ENCODE measurements at places on chromosomes 13 and 19.

- DNase-seq, result no peak
Observed at GRCh38 chr19:35399231-35399630, 28.4 kb downstream of the GPR42 start.

DNA sequence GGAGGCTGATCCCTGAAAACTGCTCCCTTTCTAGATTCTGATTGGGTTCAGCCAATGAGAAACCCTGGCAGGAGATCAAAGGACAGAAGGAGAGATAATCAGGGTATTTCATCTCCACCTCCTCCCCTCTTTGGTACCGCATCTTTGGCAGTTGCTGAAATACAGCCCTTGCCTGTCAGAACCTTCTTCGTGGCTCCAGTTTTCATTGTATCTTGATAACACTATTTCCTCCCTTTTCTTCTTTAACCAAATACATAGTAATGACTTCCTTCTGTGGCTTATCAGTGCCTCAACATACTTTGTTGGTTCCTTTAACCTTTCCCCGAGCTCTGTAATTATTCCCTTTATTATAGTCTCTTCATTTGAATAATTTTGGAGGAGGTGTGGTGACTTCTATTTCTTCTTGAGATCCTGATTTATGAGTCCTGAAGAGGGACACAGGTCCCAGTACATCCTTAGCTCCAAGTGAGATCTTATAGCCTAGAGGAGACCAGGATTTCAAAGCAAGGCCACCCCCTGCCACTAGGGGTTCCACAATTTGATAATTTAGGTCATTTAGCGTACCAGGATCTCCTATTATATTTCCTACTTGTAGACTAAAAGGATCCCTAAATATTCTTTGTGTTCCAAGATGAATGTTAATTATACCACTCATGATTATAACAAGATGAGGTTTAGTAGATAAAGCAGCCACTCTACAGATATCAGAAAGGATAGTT is 98.0 kb downstream of the EDNRB start:
- DNase-seq, result no peak

DNA sequence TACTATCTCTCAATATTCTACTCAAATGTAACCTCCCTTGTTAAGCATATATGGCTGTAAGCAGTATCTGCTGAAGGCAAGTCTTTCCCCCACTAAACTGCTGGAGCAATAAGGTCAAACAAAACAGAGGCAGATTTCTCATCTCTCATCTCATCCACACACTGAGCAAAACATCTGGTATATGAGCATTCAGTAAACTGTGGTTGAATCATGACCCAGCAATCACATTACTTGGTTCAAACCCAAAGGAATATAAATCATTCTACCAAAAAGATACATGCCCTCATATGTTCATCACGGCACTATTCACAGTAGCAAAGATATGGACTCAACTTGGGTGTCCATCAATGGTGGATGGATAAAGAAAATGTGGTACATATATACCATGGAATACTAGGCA is 344.4 kb downstream of the SUCLA2 start:
- peak; percentile 16 for DNase-seq

DNA sequence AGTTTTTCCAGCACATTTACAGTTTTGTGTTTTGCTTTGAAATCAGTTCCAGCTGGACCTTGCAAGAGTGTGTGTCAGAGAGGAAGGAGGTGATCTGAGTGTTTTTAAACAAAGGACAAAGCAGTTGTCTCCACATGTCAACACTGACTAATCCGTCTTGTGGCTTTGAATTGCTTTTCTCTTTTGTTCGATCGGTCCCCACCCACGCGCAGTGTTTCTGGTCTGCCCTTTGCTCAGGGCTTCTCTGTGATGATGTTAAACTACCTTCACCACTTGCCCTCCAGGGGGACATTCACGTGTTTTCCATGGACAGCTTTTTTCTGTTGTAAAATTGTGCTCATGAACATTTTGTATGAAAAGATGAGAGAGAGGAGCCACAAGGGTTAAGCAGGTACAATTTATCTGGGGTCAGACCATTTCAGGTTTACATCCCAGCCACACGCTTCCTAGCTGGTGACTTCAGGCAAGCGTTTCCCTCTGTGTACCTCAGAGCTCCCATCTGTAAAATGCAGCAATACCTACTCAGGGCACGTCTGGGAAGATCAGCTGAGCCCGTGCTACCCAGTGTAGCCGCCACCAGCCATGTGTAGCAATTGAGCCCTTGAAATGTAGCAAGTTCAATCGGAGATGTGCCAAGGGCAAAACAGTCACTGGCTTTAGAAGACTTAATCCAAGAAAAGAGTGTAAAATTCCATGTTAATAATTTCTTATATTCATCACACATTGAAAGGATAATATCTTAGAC is 13.5 kb upstream of the PLA2G4C start:
- peak; percentile 18 for DNase-seq

- DNase-seq, result no peak
Observed at GRCh38 chr19:32863841-32864240, 5.7 kb downstream of the SLC7A9 start.

DNA sequence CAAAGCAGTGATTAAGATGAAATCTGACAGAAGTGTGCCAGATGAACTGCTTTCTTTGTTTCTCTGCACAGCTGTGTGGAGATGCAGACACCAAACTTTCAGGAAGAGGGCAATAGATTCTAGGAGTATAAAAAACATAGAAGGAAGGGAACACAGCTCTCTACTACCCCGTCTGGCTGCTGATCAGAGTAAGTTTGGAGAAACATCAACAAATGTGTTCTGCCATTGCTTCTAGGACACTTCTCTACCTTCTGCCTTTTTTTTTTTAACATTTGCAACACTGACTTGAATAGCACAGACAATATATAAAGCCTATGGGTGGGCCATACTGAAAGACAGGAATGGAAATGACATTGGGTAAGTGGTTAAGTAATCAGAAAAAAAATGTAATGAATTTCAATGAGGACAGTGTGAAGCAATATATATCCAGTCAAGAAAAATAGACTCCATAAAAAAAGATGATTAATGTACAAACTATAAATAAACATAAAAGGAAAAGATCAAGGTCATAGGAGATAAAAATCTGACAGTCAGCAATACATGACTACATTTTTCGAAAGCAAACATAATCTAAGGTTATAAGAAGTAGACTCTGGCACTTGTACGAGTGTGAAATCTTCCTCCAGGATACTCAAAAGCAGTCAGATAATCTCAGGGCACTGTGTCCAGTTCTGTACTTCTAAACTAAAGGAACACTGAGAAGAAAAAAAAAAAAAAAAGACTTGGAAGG is 21.4 kb downstream of the NUFIP1 start:
- peak; percentile 37 for DNase-seq

DNA sequence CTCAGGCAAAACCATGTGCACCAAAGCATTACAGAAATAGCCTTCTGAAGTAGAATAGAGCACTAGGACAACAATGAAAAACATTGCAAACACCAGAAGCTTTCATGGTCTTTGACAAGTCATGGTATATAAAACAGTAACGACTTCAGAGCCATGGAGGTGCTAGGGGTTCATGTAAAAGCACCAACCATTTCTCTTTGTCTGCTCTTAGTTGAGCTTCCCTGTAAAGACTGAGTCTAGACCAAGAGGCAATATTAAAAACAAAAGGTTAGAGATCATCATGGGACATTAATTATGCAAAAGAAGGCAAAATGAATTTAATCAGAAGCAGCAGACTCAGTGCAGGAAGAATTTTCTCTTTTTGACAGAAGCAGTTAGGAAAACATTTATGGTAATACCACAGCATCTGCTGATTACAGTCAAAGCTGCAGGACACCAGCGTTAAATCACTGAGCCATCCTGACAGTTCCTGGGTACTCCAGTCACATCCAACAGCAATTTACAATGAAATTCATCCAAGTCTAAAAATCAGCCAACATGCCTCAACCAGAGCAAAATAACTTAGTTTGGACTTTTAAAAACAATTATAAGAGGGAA is 476.8 kb downstream of the DIAPH3 start:
- no peak for DNase-seq

GRCh38 chr19:55209693-55210472 is 582 bp upstream of the PTPRH start:
- DNase-seq, result peak; percentile 71

DNA sequence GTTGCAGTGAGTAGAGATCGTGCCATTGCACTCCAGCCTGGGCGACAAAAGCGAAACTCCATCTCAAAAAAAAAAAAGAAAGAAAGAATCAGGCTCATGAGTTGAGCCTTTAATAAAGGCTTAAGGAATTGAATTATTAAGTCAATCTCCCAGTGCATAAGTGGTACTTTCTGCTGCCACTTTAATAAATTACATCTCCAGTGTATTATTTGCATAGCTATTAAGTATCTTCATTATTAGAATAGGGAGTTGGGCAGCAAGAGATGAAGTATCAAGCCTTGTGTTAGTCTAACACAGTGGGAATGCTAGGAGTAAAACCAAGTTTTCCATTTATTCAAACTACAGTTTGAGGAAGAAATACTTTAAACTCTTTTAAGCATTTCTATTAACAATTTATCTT is 15.6 kb upstream of the FAM124A start:
- DNase-seq, result no peak

GRCh38 chr19:8699908-8700307 is 1.3 kb upstream of the ACTL9 start:
- DNase-seq, result no peak

DNA sequence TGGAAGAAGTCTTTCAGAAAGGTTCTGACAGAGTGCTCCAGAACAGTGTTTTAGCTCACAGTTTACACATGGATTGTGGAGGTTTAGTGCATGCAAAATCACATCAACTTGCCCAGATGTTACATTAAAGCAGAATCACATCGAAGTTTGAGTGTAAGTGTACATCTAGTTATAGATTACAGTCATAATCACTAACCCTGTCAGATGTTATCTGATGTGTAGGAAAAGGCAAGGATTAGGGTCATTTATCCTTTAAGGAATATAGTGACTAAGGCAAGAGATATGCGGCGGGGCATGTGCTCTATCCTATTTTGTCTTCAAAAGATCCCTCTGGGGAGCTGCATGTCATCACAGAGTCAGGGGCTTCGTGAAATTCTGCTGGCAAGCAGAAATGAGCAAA is 66.9 kb downstream of the CYSLTR2 start:
- no peak for DNase-seq

DNA sequence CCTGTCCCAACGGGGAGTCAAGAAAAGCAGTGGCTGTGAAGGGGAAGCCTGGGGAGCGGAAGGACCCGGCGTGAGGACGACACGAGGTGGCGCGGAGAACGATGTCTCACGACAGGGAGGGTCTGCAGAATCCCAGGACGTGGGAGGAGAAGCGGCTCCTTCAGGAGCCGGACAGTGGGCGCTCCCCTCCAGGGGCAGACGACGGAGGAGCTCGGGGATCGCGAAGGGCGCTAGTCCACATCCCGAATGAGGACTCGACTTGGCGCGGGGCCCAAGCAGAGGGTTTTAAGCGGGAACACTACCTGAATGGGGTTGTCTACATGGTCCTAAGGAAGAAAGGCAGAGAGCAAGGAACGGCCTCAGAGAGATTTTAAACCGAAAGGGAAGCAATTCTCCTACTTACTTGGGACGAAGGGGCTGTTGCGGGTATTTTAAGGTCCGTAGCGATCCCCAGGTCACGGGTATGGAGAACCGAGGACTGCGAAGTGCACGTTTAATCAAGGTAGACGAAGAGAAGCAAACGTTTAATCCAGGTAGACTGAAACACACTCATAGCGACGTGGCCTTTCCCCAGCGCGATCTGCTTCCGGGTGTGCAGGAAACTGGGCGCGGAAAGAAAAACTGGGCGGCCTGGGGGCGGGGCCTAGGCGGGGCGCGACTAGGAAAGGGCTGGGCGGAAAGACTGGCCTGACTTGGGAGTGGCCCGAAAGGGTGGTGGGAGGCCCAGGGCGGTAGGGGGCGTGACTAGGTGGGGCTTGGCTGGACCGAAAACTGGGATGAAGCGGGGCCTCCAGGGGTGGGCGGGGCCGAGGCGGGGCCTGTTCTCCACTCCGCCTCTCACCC is at the start of gene ZNF841:
Gene ZNF841 (minus strand): TSS at position 594 of the 843 bp plus-strand sequence. CDS start 10,964 bp downstream, outside the sequence.
- DNase-seq, result peak; percentile 96

DNA sequence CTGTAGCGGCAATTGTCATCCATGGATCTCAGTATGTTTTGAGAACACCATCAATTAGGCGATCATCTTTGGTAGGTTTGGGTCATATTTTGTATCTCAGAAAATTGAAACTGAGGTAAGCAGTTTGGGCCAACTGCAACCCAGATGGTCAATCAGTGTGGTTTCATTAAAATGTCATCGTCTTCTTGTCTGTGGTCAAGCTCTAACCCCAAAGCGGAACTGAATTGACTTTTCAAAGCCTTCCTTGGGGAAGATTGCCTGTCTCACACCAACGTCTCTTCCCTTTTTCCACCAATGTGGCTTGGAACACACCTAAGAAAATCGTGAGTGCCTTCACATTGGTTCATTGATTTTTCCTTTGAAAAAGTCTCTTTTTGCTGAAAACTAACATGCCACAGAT is 56.3 kb upstream of the UBAC2 start:
- DNase-seq, result no peak

GRCh38 chr19:5321851-5322681 is 18.5 kb downstream of the PTPRS start:
- DNase-seq, result no peak

GRCh38 chr13:23212671-23213070 is 31.9 kb downstream of the SGCG start:
- no peak for DNase-seq

- DNase-seq, result no peak
Observed at GRCh38 chr13:29902632-29903305, 52.4 kb upstream of the UBL3 start.

DNA sequence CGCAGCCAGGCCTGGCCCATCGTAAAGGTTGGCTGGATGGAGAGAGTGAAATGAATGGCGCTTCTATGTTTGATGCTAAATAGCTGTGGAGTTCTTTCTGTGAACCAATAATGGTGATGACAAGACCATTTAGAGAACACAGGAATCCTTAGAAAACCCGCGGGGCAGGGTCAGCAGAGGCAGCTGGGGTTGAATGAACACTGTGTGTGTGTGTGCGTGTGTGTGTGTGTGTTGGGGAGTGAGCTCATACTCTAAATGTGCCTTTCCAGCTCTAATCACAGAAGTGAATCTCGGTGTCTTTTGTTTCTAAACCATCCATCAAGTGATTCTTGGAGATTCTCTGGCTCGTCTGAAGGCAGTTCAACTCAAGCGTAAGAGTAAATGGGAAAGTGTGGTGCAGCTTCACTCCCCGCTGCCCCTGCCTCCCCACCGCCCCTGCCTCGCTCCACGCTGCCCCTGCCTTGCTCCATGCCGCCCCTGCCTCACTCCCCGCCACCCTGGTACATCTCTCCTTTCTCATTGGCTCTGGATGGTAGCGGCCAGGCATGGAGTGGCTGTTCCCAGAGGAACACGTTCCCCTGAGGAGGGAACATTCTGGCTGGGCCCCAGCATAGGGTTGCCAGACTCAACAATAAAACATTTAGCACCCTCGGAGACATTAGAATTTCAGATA is 21.2 kb downstream of the TMPRSS9 start:
- no peak for DNase-seq

DNA sequence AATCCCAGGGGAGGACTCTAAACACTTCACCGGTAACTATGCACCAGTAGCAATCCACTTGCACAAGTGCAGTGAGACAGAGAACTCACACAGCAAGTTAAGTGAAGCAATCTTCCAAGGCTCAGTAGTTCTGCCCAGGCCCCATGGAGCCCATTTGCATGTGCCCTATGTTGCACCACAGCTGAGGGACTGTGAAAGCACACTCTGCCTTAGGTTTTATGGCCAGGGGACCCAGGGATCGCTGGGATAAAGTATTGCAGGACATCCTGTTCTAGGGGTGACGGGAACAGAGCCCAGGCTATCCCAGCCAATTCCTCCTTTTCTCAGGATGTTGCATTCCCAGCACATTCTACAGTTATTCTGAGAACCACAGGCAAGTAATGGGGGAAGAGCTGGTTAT is 6.0 kb upstream of the AMER2 start:
- DNase-seq, result no peak

All from fibroblast of gingiva (primary cell).